Muscle of back (tissue), 13 donors: ENCODE measurements at places on chromosomes 4 and X. TPM values are rescaled to one million over a fixed set of nuclear protein-coding genes. Genes with fewer than 3 reads are reported as not detected.

- no peak for DNase-seq
Measured at GRCh38 chrX:13828392-13828791, 11.5 kb upstream of the GPM6B start.

DNA sequence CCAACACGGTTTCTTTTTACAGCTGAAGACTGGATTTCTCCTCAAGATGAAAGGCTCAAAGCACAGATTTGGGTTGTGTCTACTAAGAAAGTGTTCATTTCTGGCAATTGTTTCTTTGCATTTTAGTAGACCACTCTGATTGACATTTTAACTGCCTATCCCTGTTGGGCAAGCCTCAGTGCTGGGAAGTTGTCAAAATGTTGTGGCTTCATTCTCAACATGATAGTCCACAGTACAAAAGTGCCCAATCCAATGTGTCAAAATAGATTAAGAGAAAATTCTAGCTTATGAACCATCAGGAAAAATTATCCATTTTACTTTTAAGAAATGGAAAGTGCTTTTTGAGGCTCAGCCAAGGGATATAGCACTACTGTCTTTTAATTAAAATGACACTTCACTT, 323.9 kb upstream of the PRPS2 start:
- DNase-seq: no peak

GRCh38 chr4:51958199-51958968, 61.8 kb downstream of the LRRC66 start:
- no peak for DNase-seq

The HTRA3 gene
- 50.1 TPM for polyA plus RNA-seq

The PRKX gene
- 10.4 TPM for polyA plus RNA-seq

The TMSB15C gene
- 5.7 TPM for polyA plus RNA-seq

DNA sequence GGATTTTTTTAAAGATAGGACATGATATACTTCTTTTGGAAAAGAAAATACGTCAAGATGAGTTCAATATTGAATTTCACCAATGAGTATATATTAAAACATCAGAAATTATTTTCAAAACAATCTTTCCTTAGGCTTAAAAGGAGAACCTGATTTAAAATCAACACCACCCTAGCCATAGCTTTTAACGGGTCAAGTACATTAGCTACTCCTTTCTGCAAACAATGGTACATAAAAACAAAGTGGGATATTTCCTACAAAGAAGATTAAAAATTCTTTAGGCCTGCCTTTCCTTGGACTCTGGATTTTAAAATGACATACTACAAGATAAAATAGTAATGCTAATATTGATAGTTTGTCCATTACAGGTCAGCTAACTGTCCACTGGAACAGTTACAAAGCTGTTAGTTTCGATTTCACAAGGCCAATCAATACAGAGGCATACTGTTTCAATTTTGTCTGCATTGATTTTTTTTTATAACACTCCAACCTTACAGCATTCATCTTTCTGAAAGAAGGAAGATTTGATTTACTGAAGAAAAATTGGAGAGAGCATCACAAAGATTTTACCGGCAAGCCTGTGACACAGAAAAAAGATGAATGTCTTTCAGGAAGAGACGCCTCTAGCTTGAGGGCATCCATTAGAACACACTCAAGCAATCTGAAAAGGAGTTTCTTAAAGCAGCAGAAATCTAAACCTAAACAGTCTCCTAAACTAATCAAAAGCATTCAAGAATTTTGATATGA, 97.2 kb downstream of the MAB21L2 start:
- DNase-seq: peak; percentile 11

DNA sequence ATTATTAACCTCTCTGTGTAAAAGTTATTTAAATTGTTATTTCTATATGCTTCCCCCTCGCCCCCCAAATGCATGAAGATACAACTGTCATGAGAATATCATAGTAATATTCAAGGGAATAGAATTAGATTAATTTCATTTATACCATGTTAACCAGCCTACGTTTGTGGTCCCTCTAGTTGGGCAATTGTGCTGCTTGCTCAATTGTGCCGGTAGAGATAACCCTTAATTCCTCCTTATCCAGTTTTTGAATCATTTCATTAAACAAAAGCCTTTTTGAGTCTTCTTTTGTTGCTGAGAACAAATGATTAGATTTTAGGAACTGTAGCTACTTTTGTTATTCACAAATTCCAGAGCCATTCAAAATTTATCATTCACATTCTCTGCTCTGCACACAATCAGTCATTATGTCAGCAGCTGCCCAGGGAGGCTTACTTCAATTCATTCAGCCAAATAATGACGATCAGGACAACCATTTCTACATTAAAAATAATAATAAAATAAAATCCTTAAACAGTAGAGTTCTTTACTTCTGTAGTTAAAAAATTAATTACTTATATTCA, 98.1 kb downstream of the ADGRL3 start:
- DNase-seq: no peak

DNA sequence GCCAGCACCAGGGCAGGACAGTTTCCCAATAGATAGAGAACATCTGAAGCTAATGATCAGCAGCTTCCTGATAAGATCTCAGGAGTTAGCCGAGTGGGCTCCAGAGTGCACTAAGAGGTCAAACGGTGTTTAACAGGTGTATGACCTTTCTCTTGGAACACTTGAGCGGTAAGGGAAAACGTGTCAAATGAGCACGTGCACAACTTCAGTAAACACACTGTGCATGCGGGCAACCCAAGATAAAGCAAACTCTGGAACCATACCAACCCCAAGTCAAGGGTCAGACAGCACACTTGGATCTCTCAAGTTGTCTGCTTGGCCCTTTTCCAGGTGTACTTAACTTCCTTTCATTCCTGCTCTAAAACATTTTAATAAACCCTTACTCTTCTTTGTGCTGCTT, 1941.5 kb upstream of the PCDH10 start:
- no peak for DNase-seq

DNA sequence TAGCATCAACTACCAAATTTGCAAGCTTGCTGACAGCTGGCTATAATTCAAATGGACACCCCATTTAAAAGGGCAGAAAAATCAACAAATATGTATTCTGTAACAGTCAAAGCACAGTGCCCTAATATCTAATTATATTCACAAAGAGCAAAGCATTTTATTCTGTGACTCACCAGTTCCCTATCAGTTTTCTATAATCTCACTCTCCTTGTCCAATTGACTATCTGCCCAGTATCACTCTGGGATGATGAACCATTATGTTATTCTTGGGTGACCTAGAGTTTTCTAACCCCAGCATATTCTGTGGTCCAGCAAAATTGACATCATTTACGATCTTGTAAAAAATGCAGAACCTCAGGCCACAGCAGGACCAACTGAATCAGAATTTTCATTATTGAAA, 82.0 kb upstream of the FREM3 start:
- DNase-seq: no peak

The JCHAIN gene
- polyA plus RNA-seq: 1.2 TPM

DNA sequence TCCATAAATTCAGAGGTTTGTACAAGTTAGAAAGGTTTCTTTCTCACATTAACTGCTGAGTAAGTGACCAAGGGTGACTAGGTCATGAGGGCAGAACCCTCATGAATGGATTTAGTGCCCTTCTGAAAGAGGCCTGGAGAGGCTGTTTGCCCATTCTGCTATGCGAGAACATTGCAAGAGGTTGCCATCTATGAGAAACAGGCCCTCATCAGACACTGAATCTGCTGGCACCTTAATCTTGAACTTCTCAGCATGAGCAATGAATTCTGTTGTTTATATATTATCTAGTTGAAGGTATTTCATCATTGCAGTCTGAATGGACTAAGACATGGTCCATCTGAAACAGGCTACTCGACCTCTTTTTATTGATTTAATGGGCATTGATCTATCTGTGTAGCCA, 96.2 kb upstream of the GPRIN3 start:
- no peak for DNase-seq

GRCh38 chr4:8526363-8526855, 53.8 kb upstream of the GPR78 start:
- no peak for DNase-seq

The IL2RG gene
- polyA plus RNA-seq: 0.99 TPM

DNA sequence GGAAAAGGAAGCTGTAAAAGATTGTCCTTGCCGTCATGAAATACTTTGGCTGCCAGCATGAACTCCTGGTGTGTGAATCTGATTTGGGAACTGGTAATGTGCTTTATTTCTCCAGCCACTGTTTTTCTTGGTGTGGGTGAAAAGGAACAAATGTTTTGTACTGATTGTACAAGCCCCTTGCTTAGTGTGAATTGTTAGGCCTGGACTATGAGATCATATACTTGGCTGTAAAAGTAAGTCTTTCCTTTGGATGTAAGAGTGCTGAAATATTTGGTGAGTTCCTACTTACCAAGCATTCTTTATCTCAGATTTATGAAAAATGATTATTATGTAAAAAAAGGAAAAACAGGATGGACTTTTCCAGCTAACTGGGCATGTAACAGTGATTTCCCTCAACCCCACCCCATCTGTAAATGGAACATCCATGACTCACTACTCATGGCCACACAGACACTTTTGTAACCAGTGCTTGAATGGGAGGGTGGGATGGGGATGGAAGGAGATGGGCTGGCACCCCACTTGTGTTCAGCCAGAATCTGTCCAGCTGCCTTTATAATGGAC, 6.3 kb downstream of the FNIP2 start:
- no peak for DNase-seq

DNA sequence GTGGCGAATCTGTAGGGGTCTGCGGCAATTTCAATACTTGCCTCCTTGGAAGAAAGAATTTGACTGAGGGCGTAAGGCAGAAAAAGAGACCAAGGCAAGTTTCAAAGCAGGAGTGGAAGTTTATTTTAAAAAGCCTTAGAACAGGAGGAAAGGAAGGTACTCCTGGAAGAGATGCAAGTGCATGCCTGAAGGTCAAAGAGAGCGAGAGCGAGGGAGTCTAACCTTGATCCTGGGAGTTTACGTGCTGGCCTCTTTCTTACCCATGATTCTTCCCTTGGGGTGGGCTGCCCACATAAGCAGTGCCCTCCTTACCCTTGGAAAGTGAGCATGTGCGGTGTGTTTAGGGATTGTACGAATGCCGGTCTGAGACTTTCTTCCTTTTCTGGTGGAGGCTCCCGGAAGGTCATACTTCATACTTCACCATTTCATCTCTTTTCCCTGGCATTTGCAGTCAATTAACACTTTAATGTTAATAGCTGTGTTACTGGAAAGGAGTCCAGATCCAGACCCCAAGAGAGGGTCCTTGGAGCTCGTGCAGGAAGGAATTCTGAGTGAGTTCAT, 40.0 kb downstream of the ARSD start:
- DNase-seq: peak; percentile 35

DNA sequence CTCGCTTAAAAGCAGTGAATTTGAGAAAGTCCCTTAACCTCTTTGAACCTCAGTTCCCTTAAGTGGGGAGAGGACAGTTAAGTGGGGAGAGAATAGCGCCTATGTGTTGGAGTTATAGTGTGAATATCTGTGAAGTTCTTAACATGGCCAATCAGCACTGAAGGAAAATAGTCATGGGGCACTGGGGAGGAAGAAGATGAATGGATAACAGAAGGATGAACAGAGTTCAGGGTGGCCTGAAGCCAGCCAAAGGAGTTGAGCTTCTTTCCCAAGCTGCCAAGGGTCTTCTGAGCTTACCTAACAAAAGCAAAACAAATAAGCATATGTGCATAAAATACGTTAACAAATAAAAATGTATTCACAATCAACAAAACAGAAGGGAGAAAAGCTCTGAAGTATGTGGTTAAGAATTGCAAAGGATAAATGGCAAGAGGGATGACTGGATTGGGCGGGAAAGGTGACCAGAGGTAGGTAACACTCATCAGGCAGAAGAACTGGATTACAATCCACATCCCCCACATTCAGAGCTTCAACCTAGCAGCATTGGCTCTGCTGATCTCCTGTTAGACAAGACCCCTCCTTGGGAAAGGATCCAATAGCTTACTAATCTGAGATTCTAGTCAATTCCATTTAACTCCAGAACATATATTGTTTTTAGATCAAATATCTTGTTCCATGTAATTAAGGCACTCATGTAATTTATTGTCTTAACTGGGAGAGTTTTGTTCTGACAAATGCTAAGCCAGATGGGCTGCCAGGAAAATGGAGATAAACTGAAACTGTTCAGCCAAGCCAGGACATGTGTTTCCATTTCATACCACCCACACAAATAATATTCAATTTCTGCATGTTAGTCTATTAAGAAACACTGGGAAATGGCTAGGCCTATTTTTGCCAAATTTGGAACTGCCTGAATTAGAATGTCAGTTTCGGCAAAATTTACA, 221.2 kb downstream of the LDB2 start:
- no peak for DNase-seq

The PCDH10 gene
- 0.44 TPM for polyA plus RNA-seq

DNA sequence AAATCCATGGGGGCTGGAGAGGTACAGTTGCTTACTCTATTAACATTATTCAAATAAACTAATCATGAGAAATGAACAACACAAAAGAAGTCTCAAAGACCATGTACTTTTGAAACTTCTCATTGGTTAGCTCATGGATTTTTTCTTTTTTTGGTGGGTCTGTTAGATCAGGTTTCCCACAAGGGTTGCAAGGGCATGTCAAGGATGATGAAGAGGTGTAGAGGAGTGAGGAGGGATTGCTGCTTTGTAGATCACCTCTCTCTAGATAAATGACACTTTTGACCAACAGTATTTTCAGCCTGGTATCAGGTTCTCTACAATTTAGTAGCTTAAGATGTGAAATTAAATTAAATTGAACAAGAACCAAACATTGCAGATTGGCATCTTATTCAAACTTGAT, 417.9 kb upstream of the AGA start:
- DNase-seq: no peak

GRCh38 chrX:10725071-10725470, 104.7 kb upstream of the MID1 start:
- DNase-seq: no peak
